ENCODE measurements at places on chromosomes 4 and X. TPM values are rescaled to one million over a fixed set of nuclear protein-coding genes. Genes with fewer than 3 reads are reported as not detected.

The ASB5 gene
- not detected for total RNA-seq

The PCDH19 gene
- 4.3 TPM for total RNA-seq

The KCND1 gene
- 2.0 TPM for total RNA-seq

The MXRA5 gene
- 3.2 TPM for total RNA-seq

The AFF2 gene
- 10.2 TPM for total RNA-seq

The DCK gene
- total RNA-seq, result 9.8 TPM

The CD38 gene
- 13.9 TPM for total RNA-seq

The PASD1 gene
- total RNA-seq, result not detected

The DMP1 gene
- total RNA-seq, result not detected

The DIPK2B gene
- total RNA-seq, result 99.9 TPM

The ZFP92 gene
- total RNA-seq, result 7.6 TPM

The INTU gene
- 10.6 TPM for total RNA-seq

The TLR2 gene
- 97.2 TPM for total RNA-seq

The TLR8 gene
- 6.0 TPM for total RNA-seq

The ATP2B3 gene
- not detected for total RNA-seq

The DUSP9 gene
- 2.3 TPM for total RNA-seq

The PABPC1L2A gene
- not detected for total RNA-seq

The OTUD6A gene
- not detected for total RNA-seq

The FGD1 gene
- 2.1 TPM for total RNA-seq

The MGARP gene
- total RNA-seq, result 20.6 TPM

The NPY5R gene
- 2.8 TPM for total RNA-seq

The MCF2 gene
- total RNA-seq, result 0.38 TPM

The TMEM271 gene
- total RNA-seq, result not detected

The MAGEB5 gene
- not detected for total RNA-seq

The NIPAL1 gene
- total RNA-seq, result 1.1 TPM

The PAGE2 gene
- total RNA-seq, result not detected

The FAM241A gene
- 37.4 TPM for total RNA-seq

The HPSE gene
- 8.4 TPM for total RNA-seq

The PGM2 gene
- total RNA-seq, result 20.2 TPM

The XG gene
- total RNA-seq, result 0.12 TPM

The CFAP99 gene
- total RNA-seq, result not detected

The SERTM2 gene
- not detected for total RNA-seq

The PUDP gene
- 13.3 TPM for total RNA-seq

The TMEM31 gene
- not detected for total RNA-seq

The UGT2B15 gene
- total RNA-seq, result not detected

The PF4V1 gene
- total RNA-seq, result not detected

The SMIM10L2A gene
- 0.24 TPM for total RNA-seq

The DAPP1 gene
- total RNA-seq, result 1.6 TPM

The BST1 gene
- 23.1 TPM for total RNA-seq

The HEPH gene
- 5.5 TPM for total RNA-seq

The ATG4A gene
- total RNA-seq, result 8.8 TPM

The CSN3 gene
- not detected for total RNA-seq

The TNMD gene
- total RNA-seq, result 19.5 TPM

The RADX gene
- 1.2 TPM for total RNA-seq

The NWD2 gene
- 21.2 TPM for total RNA-seq
